ENCODE measurements at places on chromosomes 3 and 15.

- H3K36me3 ChIP-seq = no peaks in the 10 kb centered on the region
- no peak overlapping the region for H3K27ac ChIP-seq
- H3K27me3 ChIP-seq = no peaks in the 10 kb centered on the region
- DNase-seq = no peak
- H3K4me1 ChIP-seq = peaks cover 7% of the 10 kb centered on the region
- H3K4me3 ChIP-seq = no peak overlapping the region
Measured at GRCh38 chr15:90009301-90010022, 8.3 kb downstream of the ZNF710 start.

GRCh38 chr15:36356978-36357601 lies 222.3 kb upstream of the CDIN1 start:
- no peak overlapping the region for H3K4me3 ChIP-seq
- H3K4me1 ChIP-seq = no peaks in the 10 kb centered on the region
- no peaks in the 10 kb centered on the region for H3K36me3 ChIP-seq

DNA sequence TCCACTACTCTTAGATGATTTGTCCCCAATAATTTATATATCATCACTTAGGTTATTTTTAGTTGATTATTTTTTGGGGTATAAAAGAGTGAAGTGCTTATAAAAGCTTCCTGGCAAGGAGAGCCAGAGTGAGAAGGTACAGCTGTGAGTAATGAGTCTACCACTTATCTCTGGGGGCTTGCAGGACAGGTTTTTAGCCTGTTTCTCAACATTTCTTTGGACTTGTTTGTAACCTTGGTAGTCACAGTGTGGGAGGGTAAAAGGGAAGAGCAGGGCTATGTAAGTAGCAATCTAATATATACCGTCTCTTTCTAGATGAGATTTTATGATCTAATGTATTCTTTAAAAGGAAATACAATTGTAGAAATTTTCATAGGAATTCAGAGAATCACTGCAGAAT lies 321.3 kb upstream of the GOLIM4 start:
- peak overlapping the region; percentile 10 for H3K27ac ChIP-seq
- no peaks in the 10 kb centered on the region for H3K27me3 ChIP-seq

DNA sequence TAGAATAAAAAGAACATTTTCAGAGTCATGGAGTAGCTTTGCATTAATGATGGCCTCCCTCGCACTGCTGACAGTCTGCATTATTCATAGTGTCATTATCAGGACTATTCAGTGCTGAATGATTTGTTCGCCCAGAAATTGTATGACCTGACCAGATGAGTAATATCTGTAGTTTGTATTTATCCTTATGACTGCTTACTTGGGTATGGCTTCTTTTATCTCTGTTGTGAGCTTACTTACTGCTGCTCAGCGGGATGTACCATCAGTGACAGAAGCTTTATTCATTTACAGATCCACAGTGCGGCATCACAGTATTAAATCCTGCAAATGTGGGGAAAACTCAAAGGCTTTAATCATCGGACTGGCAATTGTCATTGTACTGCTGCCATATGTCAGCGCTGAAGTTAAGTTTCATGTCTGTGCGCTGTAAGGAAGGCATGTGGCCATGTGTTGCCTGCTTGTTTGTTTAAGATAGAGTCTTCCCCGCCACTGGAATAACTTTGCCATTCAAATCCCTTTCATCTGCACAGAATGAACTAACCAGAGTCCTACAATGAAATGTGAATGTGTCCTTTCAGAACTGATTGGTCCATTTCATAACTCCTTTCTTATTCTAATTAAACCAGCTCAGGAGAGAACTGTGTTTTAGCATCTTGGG lies 262.2 kb downstream of the CHL1 start:
- no peaks in the 10 kb centered on the region for H3K36me3 ChIP-seq
- peaks cover 8% of the 10 kb centered on the region for H3K4me1 ChIP-seq
- no peak for DNase-seq
- no peak overlapping the region for H3K4me3 ChIP-seq

- DNase-seq = no peak
- H3K4me3 ChIP-seq = no peak overlapping the region
- H3K4me1 ChIP-seq = no peaks in the 10 kb centered on the region
- no peaks in the 10 kb centered on the region for H3K36me3 ChIP-seq
- H3K27ac ChIP-seq = no peak overlapping the region
Measured at GRCh38 chr3:107965136-107965655, 125.6 kb downstream of the CD47 start.

DNA sequence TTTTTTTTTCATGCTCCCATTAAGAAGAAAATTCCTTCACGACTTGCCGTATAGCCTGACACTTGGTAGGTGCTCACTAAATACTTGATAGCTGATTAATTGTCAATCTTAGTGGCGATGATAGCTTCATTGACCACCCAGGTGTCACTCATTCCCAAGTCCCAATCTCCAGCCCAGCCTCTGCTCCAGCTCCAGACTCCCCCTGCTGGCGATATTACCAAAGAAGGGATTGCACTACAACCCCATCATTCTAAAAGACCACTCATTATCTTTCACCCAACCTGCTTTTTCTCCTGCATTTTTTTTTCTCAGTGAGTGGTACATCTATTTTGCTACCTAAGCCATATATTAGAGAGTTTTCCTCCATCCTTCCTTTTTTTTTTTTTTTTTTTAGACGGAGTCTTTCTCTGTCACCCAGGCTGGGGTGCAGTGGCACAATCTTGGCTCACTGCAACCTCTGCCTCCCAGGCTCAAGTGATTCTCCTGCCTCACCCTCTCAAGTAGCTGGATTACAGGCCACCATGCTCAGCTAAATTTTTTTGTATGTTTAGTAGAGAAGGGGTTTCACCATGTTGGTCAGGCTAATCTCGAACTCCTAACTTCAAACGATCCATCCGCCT lies 19.5 kb upstream of the COMMD2 start:
- H3K27ac ChIP-seq = no peak overlapping the region
- H3K4me3 ChIP-seq = no peak overlapping the region
- H3K4me1 ChIP-seq = peaks cover 11% of the 10 kb centered on the region
- DNase-seq = peak; percentile 70
- H3K27me3 ChIP-seq = no peaks in the 10 kb centered on the region

DNA sequence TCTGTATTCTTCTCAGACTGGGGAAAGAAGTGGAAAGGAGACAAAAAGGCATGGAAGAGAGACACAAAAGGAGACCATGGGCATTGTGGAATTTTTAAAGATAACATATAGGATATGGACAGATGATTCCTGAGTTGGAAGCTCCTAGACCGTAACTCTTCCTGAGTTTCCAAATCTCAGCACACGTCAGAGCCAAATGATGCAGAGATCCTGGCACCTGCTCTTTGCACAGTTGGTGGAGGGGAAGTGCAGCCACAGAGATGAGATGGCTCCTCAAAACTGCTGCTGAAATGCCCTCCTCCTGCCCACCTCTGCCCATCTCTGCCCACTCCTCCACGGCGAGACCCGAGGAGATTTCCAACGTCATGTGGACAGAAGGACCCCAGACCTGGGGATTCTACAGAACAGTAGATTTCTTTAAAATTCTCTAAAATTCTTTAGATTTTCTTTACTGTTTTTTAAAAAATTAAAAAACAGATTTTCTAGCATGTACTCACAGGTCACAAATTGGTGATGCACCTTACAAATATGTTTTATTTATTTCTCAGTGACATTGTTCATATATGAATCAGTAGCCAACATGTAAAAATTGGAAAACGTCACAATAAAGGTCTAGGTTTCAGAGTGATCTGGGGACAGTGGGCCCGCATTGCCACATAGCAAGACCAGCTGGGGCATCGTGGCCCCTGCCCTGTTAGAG lies 8.1 kb downstream of the CPN2 start:
- DNase-seq = no peak
- H3K36me3 ChIP-seq = no peaks in the 10 kb centered on the region
- H3K27ac ChIP-seq = no peak overlapping the region
- H3K4me3 ChIP-seq = no peak overlapping the region
- no peaks in the 10 kb centered on the region for H3K27me3 ChIP-seq

DNA sequence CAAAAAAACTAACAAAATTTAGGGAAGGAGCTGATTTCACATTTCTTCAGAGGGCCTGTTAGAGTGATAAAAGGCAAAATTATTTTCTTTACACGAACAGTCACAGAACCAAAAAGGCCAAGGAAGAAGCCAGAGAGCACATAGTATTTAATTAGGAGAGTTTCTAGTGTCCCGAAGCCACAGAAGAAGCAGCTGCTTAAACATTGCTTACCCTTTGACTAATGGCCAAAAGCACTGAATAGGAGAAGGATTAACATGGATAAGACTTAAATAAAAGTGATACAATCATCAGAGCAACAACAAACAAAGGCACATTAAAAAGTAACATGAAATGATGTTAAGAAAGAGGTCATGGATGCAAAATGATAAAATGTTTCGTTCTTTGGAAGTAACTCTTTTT lies 98.6 kb downstream of the CHL1 start:
- no peak for DNase-seq
- H3K27ac ChIP-seq = no peak overlapping the region
- H3K4me1 ChIP-seq = no peaks in the 10 kb centered on the region

- H3K36me3 ChIP-seq = no peaks in the 10 kb centered on the region
- H3K27me3 ChIP-seq = no peaks in the 10 kb centered on the region
- H3K4me3 ChIP-seq = no peak overlapping the region
- DNase-seq = no peak
Measured at GRCh38 chr3:41404582-41404981, 205.3 kb downstream of the CTNNB1 start.

DNA sequence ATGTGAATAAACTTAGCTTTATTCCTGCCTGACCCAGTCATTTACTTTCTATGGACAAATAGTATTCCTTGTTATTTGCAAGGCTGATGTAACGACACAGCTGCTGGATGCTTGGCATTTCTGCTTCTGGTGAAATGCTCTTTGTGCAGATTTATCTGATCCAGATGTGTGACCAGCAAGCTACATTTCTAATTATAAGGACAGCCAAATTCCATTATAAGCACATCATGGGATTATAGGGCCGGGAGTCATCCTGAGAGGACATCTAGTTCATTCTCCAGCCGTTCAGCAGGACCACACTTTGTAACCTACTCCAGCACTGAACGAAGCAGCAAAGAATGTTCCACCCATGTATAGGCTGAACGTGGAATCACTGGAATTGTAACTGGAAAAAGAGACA lies 42.9 kb downstream of the FNDC3B start:
- no peaks in the 10 kb centered on the region for H3K27me3 ChIP-seq
- H3K36me3 ChIP-seq = no peaks in the 10 kb centered on the region
- H3K4me1 ChIP-seq = peaks cover 67% of the 10 kb centered on the region
- no peak for DNase-seq

GRCh38 chr15:31228980-31229826 lies 97.4 kb upstream of the KLF13 start:
- H3K27me3 ChIP-seq = no peaks in the 10 kb centered on the region
- no peak overlapping the region for H3K4me3 ChIP-seq
- H3K27ac ChIP-seq = no peak overlapping the region
- DNase-seq = no peak

DNA sequence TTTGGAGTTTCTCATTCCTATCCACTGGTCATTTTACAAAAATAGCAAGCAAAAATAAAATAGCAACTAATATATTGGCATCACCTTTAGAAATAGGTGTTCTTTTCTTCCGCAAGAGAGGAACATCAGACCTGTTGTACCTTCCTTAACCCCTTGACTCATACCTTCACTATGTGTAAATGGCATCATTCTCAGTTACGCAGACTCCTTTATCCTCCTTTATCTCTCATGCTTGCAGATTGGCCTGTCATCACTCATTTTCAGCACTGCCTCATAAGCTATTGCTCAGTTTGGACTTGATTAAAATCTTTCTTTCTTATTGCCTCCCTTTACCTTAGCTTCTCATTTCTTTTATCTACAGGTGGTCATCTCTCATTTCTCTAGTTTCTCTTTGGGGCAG lies 21.4 kb downstream of the ARHGEF26 start:
- no peak overlapping the region for H3K27ac ChIP-seq
- DNase-seq = no peak
- no peaks in the 10 kb centered on the region for H3K36me3 ChIP-seq
- peaks cover 18% of the 10 kb centered on the region for H3K4me1 ChIP-seq
- no peaks in the 10 kb centered on the region for H3K27me3 ChIP-seq
- no peak overlapping the region for H3K4me3 ChIP-seq

- H3K4me1 ChIP-seq = no peaks in the 10 kb centered on the region
- H3K4me3 ChIP-seq = no peak overlapping the region
- H3K36me3 ChIP-seq = no peaks in the 10 kb centered on the region
- peaks cover 10% of the 10 kb centered on the region for H3K27me3 ChIP-seq
- no peak for DNase-seq
Measured at GRCh38 chr3:50671331-50671730, 3.4 kb upstream of the DOCK3 start.

- H3K36me3 ChIP-seq = no peaks in the 10 kb centered on the region
- no peak overlapping the region for H3K27ac ChIP-seq
- H3K4me1 ChIP-seq = no peaks in the 10 kb centered on the region
- no peak overlapping the region for H3K4me3 ChIP-seq
- H3K27me3 ChIP-seq = no peaks in the 10 kb centered on the region
- DNase-seq = no peak
Measured at GRCh38 chr15:54810496-54810895, 386.2 kb downstream of the RSL24D1 start.

- no peaks in the 10 kb centered on the region for H3K27me3 ChIP-seq
- H3K36me3 ChIP-seq = no peaks in the 10 kb centered on the region
- H3K27ac ChIP-seq = no peak overlapping the region
- peaks cover 7% of the 10 kb centered on the region for H3K4me1 ChIP-seq
- no peak overlapping the region for H3K4me3 ChIP-seq
- no peak for DNase-seq
Measured at GRCh38 chr15:69304182-69304545, 5.5 kb downstream of the PAQR5 start.

GRCh38 chr15:68279779-68280753 lies 2.5 kb downstream of the FEM1B start:
- peak overlapping the region; percentile 22 for H3K4me3 ChIP-seq
- DNase-seq = no peak
- no peaks in the 10 kb centered on the region for H3K36me3 ChIP-seq
- no peaks in the 10 kb centered on the region for H3K27me3 ChIP-seq
- peaks cover 26% of the 10 kb centered on the region for H3K4me1 ChIP-seq
- peak overlapping the region; percentile 93 for H3K27ac ChIP-seq

GRCh38 chr3:141459008-141459407 lies 27.8 kb upstream of the RASA2 start:
- no peak overlapping the region for H3K4me3 ChIP-seq
- H3K27ac ChIP-seq = no peak overlapping the region
- H3K36me3 ChIP-seq = no peaks in the 10 kb centered on the region
- H3K4me1 ChIP-seq = peaks cover 44% of the 10 kb centered on the region
- DNase-seq = no peak

GRCh38 chr3:15612001-15612400 lies 10.5 kb downstream of the BTD start:
- H3K4me1 ChIP-seq = no peaks in the 10 kb centered on the region
- H3K36me3 ChIP-seq = no peaks in the 10 kb centered on the region
- no peaks in the 10 kb centered on the region for H3K27me3 ChIP-seq
- no peak for DNase-seq
- H3K27ac ChIP-seq = no peak overlapping the region
- no peak overlapping the region for H3K4me3 ChIP-seq

DNA sequence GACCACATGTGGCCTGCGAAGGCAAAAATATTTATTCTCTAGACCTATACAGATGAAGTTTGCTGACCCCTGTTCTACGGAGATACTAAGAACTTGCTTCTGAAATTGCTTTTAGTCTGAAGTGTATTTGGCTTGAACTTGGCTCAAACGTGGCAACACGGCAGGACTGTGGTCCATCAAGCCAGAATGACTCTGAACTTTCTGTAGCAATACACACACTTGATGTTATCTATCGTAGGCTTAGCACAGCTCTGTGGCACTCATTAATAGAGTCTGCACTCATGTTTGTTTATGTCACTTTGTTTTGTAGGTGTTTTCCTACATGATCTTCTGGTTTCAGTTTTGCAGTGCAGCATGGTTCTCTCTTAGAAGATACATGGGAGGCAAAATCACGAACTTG lies 298.1 kb downstream of the ADAMTS17 start:
- no peaks in the 10 kb centered on the region for H3K36me3 ChIP-seq
- DNase-seq = no peak
- H3K27ac ChIP-seq = no peak overlapping the region
- no peaks in the 10 kb centered on the region for H3K4me1 ChIP-seq
- H3K4me3 ChIP-seq = no peak overlapping the region
- H3K27me3 ChIP-seq = no peaks in the 10 kb centered on the region

Measured in Caco-2 (cell line).